CD8-positive, alpha-beta T cell (primary cell): ENCODE measurements at places on chromosomes 11 and 22.

DNA sequence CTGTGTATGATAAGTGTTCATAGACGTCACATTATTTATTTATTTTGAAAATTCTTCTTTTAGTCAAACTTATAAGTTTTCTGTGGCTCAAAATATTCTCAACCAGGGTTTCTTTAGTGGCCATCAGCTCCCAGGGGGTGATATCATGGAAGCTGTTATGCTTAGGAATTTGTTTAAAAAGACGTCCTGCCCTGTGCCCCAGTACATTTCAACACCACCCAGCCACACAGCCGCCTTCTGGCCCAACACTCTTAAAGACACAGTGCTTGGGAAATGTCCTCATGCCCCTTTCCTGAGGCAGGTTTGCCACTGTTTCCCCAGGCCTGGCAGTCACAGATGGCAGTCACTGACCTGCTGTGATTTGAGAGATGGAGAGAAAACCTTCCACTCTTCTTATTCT, 19.9 kb downstream of the TSKU start:
- no peak for DNase-seq

DNA sequence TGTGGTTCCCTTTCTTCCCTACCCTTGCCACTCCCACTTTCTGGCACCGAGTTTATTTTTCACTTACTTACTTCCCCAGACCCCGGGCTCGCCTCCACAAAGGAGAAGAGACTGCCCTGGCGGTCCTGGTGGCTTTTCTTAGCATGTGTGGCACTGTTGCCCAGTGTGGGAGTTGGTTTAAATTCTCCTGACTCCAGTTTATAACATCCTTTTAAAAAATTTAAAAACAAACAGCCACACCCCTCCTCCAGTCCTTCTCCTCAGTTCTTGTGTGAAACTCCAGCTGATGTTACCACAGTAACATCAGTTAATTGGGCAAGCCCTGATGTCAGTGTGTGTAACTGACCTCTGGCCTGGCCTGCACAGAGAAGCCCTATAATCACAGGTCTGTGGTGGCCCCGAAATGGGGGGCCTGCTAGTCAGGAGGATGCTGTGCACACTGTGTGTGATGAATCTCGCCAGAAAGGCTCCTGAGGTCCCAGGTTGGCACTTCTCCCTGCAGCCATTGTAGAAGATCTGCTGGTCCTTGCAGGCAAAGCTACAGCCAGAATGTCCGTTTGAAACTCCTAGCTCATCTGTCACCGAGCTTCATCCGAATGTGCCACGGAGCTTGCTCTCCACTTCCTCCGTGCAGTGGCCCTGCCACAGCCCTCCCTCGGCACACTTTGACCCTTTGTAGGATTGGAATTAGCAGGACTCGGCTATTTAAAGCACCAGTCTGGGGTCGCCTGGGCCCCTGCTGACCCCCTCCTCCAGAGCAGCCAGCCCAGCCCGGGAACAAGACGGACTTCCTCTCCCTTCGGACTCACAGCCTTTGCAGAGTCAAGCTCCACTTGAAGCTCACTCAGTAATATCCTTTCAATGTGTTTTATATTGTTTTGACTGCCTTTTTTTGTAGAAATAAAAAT, 7.6 kb downstream of the YDJC start:
- DNase-seq: no peak

DNA sequence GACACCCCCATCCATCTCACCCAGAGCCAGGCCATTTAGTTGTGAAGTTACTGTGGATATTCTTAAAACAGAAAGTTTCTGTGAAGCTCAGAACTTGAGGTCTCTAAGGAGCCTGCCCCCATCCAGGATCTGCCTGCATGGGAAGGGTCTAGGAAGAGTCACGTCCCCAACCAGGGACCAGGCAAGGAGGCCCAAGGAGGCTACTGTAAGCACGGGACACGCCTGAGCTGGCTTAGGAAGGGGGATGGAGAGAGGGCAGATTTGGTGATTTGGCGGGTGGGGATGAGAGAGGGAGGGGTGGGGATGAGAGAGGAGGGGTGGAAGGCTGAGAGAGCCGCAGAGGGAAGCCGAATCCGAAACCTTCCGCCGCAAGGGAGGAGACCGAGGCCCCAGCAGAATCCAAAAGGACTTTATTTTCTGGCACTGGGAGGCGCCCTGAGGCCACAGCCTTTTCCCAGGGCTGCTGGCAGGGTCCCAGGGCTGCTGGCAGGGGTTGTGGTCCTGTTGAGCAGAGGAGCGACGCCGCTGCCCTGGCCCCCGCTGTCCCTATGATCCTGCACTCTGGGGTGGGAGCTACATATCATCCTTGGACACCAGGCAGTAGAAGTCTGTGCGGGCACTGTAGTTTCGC, 9.4 kb downstream of the SIGIRR start:
- no peak for DNase-seq

DNA sequence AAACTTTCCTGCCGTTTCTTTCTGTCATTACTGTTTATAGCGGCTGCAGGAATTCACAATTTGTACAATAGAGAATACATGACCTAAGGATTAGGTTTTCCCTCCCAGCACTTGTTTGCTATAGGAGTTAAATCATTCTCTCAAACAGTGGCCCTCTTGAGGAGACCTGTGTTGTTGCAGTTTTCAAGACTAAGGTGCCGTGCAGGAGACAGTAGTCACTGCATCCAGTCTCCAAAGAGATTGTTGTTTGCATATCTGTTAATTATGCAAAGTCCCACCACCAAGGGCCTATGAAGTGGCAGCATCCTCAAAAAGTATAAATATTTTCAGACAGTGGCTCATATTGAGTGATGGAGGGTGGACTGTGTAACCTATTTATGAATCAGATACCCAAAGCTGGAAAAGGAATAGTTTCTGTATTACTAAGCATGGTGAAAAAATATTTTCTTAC, 2.3 kb downstream of the PRSS23 start:
- DNase-seq: no peak

- DNase-seq: no peak
Observed at GRCh38 chr11:1123970-1124369, 33.8 kb upstream of the MUC5AC start.

- no peak for DNase-seq
Observed at GRCh38 chr22:26453812-26454500, 24.9 kb downstream of the ASPHD2 start.

DNA sequence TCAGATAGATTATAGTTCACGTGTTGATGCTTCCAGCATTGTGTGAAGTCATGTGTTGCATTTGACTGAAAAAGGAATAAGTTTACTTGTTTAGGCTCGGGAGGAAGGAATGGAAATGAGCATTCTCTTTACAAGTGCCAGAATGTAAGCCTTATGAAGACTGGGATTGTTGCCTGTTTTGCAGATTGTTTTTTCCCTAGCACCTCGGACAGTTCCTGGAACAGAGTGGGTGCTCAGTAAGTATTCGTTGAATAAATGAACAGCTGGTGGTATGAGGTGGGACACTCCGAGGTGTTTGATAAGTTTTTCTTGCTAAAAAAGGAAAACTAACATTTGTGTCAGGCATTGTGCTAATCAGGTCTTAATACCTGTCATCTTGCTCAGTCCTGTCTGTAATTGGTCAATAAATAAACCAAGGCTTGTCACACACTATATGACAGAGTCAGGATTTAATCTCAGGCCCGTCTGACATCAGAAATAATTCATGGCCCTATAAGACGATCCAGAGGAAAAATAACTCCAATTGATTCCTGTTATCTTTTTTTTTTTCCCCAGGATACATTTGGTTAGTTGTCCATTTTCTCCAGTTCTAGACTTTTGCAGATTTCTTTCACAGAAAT, 304.7 kb downstream of the NELL1 start:
- DNase-seq: no peak

DNA sequence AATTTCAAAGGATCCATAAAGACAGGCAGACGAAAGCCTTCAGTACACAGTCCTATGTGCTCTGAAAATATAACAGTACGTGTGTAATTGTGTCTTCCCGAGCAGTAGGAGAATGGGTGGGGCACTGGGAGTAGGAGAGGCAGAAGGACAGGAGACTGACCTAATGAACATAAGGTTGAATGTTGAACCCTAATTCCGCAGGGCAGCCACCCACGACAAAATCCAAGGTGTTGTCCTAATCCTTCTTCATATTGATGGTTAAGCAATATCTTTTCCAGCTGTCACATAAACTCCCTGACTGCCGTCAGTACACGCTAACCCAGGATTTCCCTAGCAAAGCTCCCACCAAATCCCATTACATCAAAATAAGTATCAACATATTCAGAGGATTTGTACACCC, 34.5 kb downstream of the SPATA19 start:
- DNase-seq: no peak

DNA sequence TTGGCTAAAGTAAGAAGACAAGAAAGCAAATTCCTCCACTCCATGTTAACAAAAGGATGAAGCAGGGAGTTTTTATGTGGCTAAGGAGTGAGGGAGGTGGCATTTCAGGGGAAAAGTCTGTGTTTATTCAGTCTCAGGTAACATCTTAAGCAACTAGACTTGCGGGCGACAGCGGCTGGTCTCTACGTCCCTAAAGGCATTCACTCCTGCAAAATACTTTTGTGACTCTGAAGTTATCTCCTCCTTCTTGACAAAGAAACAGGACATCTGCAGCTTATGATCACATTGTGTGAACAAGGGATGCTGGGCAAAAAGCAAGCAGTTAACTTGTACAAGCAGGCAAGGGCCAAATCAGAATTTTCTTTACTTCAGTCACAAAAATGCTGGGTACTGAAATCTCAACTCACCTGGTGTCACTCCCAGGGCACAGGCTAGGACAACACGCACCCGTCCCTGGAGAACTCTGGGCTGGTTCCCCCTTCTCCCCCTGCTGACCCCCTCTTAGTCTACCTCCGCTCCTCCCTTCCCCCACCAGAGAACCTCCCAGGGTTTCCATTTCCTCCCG, 38.3 kb downstream of the IGLL5 start:
- DNase-seq: no peak

DNA sequence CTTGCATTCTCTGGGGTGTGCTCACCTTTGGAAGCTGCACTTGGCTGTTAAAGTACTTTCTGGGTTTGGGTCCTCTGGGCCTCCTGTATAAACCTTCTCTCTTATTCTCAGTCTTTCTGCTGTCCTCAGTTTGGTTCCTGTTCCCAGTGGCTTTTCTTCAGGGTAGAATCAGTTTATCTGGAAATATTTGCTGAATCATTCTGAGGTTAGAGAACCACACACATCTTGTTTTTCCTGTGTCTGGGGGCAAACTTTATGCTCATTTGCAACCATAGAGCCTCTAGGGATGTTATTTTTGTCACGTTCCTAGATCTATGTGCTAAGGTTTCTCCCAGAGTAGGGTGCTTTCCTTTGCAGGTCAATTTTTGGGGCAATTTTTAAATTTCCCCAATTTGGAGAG, 224.3 kb upstream of the C11orf87 start:
- no peak for DNase-seq

- no peak for DNase-seq
Observed at GRCh38 chr11:10619131-10619680, 50.7 kb upstream of the LYVE1 start.

DNA sequence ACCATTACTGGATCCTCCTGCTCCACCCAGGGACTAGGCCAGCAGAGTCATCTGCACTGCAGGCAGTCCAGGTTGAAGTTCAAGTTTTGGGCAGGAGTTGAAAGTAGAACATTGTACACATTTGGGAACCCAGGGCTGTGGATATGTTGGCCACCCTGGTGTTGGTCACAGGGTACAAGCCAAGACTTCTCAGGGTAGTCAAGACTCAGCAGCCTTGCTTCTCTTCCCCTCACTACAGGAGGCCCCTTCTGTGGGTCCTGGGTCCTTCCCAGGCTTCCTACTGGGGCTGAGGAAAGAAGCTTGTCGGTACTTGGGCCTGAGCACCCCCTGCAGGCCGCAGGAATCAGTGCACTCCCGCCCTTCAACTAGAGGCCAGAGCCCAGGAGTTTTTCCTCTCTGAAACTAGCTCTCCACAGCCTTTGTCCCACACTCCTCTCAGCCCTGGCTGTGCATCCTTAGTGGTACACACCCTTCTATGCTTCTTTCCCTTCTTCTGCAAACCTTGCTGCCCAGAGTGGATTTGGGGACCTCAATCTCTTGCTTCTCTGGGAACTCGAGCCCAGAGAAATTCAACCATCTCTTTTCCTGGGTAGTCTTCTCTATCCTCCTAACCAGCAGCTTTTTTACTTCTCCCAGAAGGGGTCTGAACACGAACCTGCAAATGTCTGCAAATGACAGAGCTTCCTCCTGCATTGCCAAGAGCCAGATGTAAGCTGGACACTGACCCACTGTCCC, 2.6 kb upstream of the HPX start:
- DNase-seq: peak; percentile 58

DNA sequence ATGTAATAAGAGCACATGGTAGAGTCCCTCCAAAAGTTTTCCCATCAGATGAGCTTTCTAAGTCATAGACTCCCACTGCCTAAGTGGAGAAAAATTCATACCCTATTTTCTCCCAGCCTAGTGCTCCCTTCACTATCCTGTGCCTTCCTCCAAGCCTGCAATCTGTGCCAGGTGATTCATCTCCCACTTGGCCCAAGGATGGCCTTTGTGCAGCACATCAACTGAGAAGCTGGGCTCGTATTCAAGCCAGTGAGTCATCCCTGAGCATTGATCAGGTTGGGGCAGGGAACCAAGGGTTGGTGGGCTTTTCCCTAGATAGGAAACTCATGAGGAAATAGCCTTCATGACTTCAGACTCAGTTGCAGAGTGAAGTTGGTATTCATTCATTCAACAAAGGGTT, 64.6 kb downstream of the PANX1 start:
- no peak for DNase-seq

GRCh38 chr22:37427135-37427710, at the start of gene ELFN2:
ELFN2 (minus strand) TSS chr22:37427479; CDS start chr22:37375534, 51,945 bp downstream.
- DNase-seq: no peak

DNA sequence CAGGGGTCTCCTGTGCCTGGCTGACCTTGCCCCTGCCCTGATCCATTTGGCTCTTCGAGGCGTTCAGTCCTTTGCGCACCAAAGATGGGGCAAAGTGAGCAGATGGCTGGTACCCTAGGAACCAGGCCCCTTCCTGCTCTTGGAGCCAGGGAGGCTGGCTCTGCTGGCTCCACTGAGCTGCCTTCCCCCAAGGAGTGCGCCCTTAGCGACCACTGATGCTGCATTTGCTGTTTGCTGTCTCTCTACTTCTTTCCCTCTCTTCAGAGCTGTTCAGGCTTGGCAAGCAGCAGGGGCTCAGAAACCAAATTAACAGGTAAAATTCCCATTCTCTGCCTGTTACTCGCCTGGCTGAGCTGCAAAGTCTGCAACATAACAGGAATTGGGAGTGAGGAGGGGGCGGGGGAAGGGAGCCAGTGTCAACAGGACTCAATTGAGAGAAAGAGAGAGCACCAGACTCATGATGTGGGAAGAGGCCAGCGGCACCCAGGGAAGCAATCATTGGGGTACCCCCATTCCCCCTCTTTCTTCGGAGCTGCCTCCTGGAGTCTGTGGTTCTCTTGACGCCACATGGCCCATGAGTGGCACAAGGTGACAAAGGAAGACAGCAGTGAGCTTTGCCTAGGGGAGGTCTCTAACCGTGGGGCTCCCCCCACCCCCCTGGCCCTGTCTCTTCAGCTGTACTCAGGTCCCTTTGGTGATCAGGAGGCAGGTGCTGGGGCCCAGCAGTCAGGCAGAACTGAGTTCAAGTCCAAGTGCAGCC, 102.3 kb downstream of the TP53I11 start:
- no peak for DNase-seq
